ENCODE measurements at places on chromosomes 2 and 18. TPM values are rescaled to one million over a fixed set of nuclear protein-coding genes. Genes with fewer than 3 reads are reported as not detected.

Gene APCDD1
- 0.27 TPM for total RNA-seq

Gene AQP12A
- not detected for total RNA-seq

Gene NCKAP5
- total RNA-seq = not detected

DNA sequence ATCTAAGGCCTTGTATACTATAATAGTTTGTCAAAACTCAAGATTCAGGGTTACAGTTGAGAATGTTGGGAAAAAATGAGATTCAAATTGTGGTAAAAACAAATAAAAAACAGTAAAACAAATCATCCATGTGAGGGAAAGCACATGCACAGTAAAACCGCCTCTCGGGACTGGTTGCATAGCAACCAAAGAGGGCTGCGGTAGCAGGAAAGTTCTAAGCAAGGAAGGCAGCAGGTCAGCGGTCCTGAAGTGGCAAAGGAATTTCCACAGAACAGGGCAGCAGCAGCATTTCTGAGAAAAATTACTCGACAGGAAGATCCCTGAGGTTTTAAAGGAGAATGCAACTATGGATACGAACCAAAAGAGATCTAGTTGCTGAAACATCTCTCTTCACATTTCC is 93.7 kb downstream of the DYNAP start:
- no peak for DNase-seq

DNA sequence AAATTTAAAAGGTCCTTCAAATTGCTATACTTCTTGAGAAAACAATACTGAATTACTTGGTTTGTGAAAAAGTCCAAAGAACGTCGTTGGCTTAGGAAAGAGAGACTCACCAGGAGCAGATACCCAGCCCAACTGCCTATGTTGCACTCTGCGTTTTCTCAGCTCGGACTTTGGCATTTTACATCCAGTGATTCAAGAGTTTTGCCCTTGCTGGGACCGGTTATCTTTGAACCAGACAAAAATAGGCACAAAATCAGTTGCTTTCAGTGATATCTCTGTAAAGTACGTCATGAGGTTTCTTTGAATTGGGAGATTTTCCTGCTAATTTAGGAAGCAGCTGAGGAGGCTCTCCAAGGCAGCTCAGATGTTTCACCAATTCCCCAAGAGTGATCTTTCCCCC is 29.3 kb downstream of the FHOD3 start:
- no peak for DNase-seq

DNA sequence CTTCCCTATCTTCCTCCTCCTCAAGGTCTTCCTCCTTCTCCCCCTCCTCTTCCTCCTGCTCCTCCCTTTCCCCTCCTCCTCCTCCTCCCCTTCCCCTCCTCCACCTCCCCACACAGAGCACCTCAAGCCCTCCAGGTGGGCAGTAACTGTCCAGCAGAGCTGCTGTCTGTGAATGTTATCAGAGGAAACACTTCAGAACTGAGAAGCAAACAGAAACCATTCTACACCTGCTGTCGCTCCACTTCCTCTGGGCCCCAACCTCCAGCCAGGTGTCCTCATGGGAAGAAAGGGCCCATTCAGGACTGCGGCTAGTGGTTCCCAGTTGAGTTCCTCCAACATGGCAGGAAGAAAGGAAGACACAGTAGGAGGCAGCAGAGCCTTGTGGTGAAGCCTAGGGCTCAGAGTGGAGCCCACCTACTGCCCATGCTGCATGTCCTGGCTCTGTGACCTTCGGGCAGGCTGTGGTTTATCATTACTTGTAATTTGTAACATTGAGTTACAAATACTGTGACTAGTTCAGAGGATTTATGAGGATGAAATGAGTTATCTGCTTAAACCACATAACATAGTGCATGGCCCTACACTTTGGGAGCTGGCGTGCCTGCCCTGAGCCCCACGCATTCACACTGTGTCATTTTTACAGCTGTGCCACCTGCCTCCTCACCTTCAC is 165.9 kb upstream of the ID2 start:
- DNase-seq = no peak
